ENCODE measurements at places on chromosomes 5 and 9.

DNA sequence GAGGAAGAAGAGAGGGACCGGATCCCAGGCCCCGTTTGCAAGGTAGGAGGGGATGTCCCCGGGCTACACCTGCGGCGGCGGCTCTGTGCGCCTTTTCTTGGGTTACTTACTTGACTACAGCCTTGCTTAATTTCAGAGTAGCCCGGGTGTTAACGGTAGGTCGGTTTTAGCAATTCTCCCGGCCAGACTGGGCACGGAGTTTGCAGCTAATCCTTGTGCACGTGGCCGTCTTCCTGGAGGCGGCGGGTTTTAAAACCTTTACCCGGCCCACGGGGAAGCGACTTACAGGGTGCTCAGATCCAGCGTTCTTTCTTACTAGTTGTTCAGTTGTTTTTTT lies 313 bp downstream of the BRIX1 start:
- no peak for DNase-seq

GRCh38 chr5:2299388-2300220 lies 416.9 kb upstream of the IRX4 start:
- DNase-seq: no peak

GRCh38 chr9:121299467-121300282 lies 31.7 kb downstream of the GSN start:
- no peak for DNase-seq

GRCh38 chr5:8807636-8808035 lies 738.2 kb downstream of the SEMA5A start:
- no peak for DNase-seq

- no peak for DNase-seq
These were observed 76.1 kb downstream of the SLC44A1 start for GRCh38 chr9:105320568-105320967.

GRCh38 chr5:31963358-31964006 lies 210.6 kb downstream of the GOLPH3 start:
- no peak for DNase-seq

GRCh38 chr9:94980947-94981722 lies 254.6 kb downstream of the AOPEP start:
- DNase-seq: no peak

DNA sequence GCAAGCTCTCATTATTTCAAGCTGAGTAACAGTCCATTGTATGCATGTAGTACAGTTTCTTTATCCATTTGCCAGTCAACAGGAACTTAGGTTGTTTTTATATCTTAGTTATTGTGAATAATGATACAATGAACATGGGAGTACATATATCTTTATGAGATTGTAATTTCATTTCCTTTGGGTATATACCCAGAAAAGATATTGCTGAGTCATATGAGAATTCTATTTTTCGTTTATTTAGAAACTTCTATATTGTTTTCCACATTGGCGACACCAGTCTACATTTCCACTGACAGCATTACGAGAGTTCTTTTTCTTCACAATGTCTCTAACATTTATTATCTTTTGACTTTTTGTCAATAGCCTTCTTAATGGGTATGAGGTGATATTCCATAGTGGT lies 477.8 kb upstream of the PAPPA start:
- DNase-seq: no peak

- DNase-seq: no peak
These were observed 199.4 kb downstream of the SREK1 start for GRCh38 chr5:66343370-66344071.

- DNase-seq: no peak
These were observed 196.3 kb downstream of the TRIO start for GRCh38 chr5:14339468-14339867.

DNA sequence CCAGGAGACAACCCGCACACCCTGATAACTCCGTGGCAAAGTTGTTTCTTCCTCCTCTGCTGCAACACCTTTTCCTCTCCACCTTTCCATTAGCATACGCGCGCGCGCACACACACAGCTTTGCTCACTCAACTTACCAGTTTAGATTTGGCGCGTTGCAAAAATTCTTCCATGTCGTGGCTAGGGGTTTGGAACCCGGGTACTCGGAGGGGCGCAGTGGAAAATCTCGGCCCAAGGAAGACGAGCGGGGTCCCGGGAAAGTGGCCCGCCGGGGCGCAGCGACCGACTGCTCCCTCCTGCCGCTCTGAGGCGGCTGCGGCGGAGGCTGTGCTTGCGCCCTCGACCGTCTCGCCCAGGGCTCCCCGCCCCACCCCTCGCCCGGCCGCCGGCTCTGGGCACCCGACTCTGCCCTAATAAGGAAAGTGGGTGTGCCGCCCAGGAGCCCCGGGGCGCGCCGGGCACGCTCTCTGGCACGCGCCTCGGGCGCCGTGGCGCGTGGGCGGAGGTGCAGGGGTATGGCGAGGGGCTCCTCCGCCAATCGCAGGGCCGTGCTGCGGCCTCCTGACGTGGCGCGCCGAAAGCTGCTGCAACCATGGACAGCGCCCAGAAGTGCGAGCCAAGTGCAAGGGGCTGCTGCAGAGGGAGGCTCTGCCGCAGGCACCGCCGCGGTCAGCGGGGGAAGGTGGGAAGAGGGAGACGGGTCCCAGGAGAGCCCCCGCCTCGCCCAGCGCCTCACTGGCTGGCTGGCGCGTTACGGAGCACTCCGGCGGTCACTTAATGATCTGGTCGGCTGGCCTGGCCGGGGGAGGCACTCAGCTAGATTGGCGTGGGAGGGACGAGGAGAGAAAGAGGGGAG lies at the start of gene PRUNE2:
Gene PRUNE2, minus strand, starts transcription at position 324 of the 856 bp plus-strand sequence. Its CDS starts 151 bp downstream, at position 173.
- DNase-seq: no peak

DNA sequence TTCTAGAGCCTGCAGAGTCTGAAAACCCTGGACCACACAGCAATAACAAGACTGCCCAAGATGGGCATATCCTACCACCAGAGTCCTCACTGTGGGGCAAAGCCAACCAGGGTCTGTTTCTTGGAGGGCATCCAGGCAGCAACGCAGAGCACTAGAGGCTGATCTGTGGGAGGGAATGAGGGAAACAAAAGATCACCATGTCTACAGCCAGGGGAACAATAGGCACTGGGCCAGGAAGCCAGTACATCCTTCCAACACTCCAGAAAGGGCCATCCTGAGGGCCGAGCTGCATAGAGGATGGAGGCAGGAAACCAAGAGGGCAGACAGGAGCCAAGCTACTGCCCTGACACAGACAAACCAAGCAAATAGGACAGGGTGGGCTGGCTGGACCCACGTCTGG lies 416.1 kb upstream of the IRX4 start:
- no peak for DNase-seq

DNA sequence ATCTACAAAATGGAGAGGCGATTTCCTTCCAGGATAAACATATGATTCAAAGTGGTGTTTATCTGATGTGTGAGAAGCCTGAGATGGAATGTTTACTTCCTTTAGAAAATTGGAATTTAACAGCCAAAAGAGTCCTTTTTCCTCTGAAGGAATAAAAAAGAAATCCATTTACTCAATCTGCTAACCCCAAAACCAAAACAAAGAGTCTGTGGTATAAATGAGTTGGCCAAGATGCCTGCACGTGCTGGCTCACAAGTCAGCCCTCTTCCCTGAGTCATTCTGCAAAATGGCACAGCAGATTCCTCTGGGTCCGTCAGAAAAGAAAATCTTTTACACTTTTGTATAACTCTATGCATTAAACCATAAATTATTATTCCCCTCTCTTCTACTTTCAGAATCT lies 60.8 kb downstream of the EBF1 start:
- DNase-seq: no peak

DNA sequence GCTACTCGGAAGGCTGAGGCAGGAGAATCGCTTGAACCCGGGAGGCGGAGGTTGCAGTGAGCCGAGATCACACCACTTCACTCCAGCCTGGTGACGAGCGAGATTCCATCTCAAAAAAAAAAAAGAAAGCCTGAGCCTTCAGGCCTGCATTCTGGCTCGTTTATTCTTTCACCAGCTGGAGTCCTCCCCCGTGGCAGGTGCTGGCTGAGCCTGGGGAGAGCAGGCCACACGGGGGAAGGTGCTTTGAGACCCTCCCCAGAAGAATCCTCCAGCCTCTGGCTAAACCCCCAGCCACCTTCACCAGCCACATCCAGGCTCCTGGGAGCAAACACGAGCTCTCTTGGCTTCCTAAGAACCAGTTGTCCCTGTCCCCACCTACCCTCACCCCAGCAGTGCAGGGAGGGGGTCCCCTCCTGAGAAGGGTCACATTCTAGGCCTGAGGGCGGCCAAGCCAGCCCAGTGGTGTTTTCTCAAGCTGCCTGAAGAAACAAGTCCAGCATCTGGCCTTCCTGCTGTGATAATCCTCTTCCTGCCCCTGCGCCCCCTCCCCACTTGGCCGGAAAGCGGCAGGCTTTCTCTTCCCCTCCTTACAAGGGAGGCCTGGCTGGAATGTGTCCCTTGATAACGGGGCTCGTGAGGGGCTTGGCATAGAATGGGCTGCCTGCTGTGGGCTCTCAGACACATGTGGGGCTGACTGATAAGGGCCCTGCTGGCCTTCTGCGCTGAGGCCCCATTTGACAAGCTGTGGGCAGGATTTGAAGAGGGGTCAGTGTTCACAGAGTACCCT lies 41.5 kb downstream of the PLPP7 start:
- DNase-seq: no peak

DNA sequence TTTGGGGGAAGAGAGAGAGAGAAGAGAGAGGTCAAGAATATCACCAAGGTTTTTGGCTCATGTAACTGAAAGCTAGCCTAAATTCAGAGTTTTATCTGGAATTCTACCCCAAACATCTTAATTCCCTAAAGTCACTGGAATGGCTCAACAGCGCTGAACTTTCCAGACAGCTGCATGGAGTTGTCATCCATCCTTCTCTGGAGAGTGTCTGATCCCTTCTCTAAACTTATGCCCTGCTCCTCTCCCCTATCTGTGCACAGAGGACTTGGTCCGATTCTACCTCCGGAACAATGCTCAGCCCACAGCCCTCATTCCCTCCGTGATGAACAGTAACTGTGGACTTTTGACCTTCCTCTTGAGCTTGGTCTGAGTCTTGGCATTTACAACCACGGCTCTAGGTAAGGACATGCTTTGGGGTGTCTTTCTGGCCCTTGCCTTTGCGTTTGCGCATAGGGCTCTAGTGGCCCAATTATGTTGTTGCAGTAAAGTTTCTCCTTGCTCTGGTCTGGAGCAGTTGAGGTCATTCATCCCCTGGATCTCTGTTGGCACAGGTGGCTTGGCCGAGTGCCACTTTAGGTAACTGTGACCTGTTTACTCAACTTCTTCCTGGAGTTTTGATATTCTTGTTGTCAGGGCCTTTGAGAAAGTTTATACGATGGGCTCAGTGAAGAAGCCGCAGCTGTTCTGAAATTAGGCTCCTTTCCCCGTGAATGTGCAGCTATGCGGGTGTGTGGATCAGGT lies 18.3 kb upstream of the CD180 start:
- no peak for DNase-seq

DNA sequence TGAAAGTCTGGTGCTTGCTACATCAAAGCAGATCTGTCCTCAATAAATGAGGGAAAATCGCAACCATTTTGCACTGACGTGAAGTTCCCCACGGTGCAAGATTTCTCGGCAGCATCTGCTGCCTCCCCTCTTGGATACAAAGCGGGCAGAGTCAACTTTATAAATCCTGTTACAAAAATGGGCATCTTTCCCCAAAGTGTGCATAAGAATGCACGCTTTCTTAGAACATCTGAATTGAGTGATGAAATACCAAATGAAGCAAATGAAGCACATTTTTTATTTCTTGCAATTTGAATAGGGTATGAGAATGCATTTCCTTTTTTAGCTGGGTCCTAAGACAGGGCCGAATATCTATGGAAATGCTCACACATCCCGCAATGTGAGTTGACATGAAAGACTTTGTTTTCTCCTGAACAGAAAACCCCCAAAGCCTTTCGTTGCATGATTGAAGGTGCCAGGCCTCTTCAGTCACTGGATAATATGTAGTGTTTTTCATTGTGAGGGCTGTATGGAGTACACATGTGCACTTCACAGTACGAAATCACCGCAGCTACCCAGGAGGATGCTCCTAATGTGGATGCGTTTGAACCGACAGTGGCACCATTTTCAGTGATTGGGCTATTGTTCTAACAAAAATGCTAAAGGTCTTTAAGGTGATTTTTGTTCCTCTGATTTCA lies 19.6 kb upstream of the MAPKAP1 start:
- DNase-seq: no peak

DNA sequence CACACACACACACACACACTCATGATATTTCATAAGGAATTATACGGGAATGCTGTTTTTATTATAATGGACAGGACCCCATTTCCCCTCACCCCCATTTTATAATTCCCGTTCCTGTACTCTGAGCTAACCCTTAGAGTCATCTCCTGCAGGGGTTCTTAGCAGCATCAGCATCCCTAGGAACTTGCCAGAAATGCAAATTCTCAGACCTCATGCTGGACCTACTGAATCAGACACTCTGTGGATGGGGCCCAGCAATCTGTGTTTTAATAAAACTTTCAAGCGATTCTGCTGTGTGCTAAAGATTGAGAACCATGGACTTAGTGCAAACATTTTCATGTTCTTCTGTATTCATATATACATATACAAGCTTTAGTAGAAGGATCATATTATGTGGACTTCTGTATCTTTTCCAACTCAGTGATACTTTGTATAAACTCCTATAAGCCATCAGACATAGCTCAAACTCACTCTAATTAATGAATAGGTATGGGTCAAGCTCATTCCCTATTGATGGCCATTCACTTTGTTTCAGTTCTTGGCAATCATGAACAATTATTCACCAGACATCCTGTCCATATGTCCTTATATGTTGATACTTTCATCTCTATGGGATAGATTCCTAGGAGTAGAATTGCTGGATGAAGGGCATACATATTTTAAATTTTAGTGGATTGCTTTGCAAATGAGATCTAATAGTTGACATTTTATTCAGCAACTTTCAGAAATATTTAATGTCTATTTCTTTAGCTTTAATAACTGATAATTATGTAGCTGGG lies 65.5 kb downstream of the ARHGEF28 start:
- DNase-seq: no peak

GRCh38 chr5:158770506-158770905 lies 329.2 kb downstream of the EBF1 start:
- no peak for DNase-seq

DNA sequence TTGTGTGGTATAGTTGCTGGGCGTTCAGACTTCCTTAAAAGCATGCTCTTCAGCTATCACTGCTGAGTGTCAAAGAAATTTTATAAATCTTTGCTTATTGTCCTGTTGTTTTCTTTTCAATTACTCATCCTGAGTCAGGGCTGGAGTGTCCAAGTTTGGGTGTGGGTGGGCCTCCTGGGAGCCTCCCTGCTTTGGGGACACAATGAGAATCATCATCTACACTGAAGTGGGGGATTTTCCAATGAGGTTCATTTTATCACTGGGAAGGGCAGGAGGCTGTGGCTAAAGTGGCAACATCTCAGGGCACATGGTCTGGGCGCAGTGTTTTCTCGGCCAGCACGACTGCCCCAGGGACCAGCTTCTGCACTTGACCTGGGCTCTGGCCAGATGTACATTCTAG lies 19.5 kb downstream of the GFPT2 start:
- DNase-seq: no peak

GRCh38 chr5:83562071-83562606 lies 90.6 kb downstream of the VCAN start:
- no peak for DNase-seq
